ENCODE measurements at places on chromosomes 6 and 20. TPM values are rescaled to one million over a fixed set of nuclear protein-coding genes. Genes with fewer than 3 reads are reported as not detected.

DNA sequence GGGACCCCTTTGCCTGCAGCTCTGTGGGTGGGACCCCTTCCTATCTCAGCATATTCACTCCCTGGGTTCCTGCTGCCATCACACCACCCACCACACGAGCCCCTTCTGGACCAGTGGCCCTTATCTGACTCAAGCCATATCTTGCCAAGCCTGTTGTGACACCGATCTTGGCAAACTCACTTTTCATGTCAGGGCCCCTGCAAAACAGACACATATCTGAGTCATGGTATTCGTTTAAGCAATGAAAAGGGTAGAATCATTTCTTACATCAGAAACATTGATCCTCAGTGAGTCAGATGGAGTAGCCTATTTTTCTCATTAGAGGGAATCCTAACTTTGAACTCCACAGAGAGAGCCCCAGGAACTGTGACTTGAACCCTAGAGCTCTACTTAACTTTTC is 10.6 kb downstream of the RAET1E start:
- DNase-seq: no peak

DNA sequence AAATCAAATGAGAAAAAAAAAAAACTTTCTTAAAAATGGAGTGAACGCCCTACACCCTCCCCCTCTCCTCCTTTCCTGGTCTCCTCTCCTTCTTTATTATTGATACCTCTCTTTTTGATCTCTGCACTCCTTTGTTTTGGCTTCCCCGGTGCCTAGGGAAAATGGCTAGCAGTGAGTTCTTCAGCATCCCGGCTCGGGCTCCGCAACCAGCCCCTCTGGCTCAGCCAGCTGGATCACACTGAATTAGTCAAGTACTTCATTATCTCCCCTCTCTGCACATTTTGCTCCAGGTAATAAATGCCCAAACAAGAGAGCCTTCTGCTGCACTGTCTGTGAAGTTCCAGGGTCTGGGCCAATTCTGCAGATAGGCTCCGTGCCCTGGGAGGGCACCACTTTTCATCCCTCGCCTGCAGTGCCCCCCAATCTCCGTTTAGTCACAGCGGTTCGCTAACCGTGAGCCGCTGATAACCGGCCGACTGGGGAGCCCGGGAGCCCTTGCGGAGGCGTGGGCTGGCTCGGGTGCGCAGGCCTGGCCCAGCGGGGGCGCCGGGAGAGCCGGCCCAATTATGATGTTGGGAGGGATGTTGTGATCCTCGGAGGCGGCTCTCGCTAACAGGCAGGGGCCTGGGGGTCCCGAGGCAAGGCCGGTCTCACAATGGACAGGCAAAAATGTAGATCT is 301.9 kb downstream of the TFAP2A start:
- no peak for DNase-seq

DNA sequence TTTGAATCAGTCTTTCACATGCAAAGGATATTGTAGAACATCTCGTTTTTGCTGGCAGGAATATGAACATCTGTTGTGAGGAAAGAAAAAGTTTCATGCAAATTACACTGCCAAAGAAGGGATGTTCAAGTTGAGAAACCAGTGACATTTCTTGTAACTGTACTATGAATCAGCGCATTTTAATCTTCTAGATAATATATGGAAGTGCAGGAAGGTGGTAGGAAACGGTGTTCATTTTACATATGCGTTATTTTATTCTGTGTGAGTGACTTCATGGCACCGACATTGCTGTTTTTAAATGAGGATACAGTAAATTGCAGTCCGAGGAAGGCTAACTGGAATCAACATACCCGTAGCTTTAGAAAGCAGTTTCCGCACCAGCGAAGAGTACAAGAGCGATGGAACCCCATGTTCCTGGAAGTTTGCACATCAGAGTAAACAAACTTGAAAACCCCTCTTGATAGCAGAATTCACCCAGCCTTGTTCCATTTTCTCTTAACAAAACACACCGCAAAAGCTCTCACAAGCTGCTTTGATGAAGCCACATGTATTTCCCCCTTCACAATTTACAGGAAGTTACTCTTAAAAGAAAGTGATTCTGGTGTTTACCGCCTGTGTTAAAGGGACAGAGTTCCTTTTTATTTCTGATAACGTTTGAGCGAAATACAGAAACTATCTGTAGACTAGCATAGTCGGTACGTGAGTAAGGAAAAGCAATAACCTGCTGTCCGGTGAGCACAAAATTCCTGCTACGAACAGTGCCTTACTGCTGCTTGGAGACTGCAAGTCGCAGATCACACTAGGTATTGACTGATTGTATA is 11.5 kb downstream of the PRDM1 start:
- DNase-seq: peak; percentile 68

GRCh38 chr20:41998539-41999341 is 380.6 kb upstream of the CHD6 start:
- no peak for DNase-seq

DNA sequence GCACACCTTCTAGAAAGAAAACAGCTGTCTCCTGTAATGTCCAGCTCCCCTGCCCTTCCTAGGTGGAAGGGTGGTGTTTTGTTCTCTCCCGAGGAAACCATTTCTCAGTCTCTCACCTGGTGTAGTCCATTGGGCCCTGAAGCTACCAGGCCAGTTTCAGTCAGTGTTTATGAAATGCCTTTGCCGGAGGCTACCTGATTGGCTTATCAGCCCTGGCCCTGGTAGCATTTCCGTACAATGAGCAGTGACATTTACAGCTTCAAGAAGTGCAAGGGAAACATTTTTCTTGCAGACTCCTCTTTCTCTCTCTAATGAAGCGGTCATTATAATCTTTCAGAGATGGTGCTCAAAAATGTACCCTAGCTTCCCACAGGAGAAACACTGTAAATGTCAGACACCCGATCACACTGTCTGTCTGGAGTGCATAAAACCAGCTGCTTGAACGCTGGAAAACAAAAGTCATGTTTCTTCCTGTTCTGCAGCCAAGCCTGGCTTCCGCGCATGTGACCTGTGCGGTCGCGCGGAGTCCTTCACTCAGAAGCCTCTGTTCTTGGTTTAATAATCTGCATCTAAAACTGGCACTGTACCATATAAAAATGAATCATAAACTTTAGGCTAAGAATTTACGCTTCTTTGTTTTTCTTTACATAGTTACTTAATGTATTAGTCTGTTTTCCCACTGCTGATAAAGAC is 28.4 kb upstream of the SAYSD1 start:
- no peak for DNase-seq

GRCh38 chr6:28586962-28587745 is 61.5 kb downstream of the GPX5 start:
- peak; percentile 43 for DNase-seq

DNA sequence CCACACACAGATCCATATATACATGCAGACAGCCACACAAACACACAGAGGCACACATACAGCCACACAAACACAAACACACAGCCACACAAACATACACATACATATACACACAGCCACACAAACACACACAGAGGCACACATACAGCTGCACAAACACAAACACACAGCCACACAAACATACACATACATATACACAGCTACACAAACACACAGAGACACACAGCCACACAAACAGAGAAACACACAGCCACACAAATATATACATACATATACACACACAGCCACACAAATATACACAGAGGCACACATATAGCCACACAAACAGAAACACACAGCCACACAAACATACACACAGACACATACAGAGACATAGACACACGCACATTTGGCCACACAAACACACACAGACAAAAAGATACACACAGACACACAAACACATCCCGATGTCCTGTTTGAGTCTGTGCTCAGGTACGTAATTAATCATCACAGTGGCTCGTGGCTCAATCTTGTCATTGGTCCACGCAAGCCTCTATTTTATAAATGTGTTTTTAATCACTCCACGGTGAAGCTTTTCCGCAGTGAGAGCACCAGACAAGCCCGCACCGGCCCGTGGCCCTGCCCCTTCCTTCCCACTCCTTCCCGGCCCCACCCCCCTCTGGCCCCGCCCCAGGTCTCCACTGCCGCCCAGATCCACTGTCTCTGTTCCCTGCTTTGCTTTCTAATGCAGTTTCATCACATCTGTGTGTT is 135.3 kb downstream of the CDH4 start:
- no peak for DNase-seq

- no peak for DNase-seq
Measured at GRCh38 chr6:141848029-141848890, 284.5 kb upstream of the GJE1 start.

DNA sequence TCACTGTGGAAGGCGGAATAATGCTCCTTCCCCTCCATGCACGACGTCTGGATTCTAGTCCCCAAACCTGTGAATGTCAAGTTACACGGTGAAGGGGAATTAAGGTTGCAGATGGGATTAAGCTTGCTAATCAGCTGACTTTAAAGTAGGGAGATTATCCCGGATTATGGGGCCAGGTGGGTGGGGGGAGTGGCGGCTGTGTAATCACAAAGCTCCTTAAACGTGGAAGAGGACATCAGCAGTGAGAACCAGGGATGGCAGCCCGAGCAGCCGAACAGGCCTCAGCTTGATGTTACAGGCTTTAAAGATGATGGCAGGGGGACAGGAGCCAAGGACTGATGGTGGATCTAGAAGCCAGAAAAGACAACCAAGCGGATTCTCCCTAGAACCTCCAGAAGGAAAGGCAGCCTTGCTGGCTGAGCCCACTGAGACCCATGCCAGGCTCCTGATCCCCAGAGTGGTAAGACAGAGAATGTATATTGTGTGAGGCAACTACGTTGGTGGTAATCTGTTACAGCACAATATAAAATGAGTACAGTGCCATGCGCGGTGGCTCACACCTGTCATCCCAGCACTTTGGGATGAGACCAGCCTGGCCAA is 117.5 kb downstream of the SCML4 start:
- no peak for DNase-seq

DNA sequence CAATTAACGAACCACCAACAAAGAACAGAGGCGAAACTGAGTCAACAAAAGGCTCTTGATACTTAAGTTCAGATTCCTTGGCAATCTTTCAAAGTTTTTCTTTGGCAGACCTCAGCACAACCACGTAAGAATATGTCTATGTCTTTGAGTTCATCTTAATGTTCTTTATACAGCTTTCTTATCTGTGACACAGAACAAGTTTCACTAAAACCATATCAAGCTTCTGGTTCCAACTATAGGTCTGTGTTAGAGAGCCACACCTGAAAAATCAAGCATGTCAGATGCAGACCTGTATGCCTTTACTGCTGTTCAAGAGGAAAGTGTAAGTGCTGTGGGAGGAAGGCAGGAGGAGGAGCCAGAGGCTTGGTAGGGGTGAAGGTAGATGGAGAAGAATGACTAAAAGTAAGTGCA is 271.3 kb downstream of the KHDC1L start:
- no peak for DNase-seq

DNA sequence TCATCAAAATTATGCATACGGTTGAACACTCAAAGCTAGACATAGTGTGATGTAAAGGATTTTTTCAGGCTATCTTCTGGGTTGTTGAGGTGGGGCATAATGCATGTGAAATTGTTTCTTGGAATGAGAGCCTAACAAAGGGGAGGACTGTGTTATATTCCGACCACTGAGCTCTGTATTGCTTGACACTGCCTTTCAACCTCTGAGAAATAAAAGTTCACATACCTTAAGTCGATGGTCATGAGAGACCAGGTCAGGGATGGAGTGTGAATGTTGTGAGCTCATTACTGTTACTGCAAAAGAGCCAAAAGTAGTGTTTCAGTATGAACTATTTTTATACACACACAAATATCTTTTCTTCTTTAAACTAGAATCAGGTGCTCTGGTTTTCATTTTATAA is 5.0 kb downstream of the PFDN4 start:
- no peak for DNase-seq

GRCh38 chr6:164695896-164696295 is 613.5 kb downstream of the C6orf118 start:
- no peak for DNase-seq

DNA sequence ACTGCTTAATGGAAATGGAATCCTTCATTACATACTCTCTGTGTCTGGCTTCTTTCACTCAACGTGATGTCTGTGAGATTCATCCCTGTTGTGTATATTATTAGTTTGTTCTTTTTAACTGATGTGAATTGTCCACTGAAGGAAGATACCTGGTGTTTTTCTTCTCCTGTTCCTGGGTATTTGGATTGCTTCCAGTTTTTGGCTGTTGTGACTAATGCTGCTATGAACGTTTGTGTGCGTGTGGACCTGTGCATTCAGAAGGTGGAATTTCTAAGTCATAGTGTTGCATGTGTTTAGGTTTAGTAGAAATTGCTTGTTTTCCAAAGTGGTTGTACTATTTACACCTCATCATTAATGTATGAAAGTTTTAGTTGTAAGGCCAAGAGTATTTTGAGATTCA is 3.8 kb downstream of the TULP4 start:
- DNase-seq: no peak

DNA sequence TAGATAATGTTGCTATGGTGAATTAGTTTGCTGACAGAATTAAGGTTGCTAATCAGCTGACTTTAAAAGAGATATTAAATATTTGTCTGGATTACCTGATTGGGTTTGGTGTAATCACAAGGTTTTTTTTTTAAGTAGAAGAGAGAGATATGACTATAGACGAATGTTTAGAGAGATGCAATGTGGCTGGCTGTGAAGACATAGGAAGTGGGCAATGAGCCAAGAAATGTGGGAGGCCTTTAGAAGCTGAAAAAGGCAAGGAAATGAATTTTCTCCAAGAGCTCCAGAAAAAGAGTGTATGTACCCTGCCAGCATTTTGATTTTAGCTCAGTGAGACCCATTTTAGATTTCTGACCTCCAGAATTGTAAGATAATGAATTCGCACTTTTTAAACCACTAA is 598.3 kb downstream of the PKHD1 start:
- DNase-seq: no peak

DNA sequence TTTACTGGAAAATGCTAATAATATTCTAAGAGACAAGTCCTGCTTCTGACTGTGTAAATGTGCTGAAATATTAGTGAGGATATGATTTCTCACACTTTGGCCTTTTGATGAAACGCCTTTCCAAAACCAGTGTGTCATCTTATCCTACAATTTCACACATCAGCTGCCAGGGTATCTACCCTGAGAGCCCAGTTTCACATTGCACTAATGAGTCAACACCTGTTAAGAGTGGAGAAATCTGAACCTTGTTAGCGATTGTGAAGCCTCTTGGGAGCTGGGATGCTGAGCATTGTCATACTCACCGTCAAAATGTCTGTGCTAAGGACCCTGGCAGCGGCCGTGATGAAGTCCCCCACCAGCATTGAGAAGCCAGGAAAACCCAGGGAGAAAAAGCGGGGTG is 166.0 kb downstream of the RALGAPA2 start:
- no peak for DNase-seq

GRCh38 chr6:26271668-26272024 is 93.4 kb upstream of the BTN3A2 start:
- DNase-seq: no peak

- DNase-seq: no peak
Measured at GRCh38 chr20:1944345-1945091, 49.3 kb downstream of the SIRPA start.

- DNase-seq: peak; percentile 80
Measured at GRCh38 chr6:90393232-90393884, 96.7 kb upstream of the BACH2 start.

The SYCP2 gene
- polyA plus RNA-seq: 7.9 TPM

The PACSIN1 gene
- polyA plus RNA-seq: 1.2 TPM

The IPCEF1 gene
- polyA plus RNA-seq: 6.5 TPM

The SYCP2L gene
- 0.43 TPM for polyA plus RNA-seq

The SPDEF gene
- polyA plus RNA-seq: 0.55 TPM

The RBPJL gene
- polyA plus RNA-seq: 0.07 TPM

The KCNS1 gene
- polyA plus RNA-seq: 0.34 TPM

The CCN6 gene
- polyA plus RNA-seq: 0.18 TPM

The SLC17A2 gene
- polyA plus RNA-seq: 0.07 TPM

The CDSN gene
- polyA plus RNA-seq: 6.2 TPM

The PROKR2 gene
- polyA plus RNA-seq: not detected

The NPBWR2 gene
- 0.02 TPM for polyA plus RNA-seq

The FYN gene
- 93.9 TPM for polyA plus RNA-seq

The TSBP1 gene
- polyA plus RNA-seq: not detected

The CAGE1 gene
- polyA plus RNA-seq: 0.02 TPM

The UNC5CL gene
- polyA plus RNA-seq: 5.8 TPM

The ATP6V1G2 gene
- polyA plus RNA-seq: 2.5 TPM

The KCNK5 gene
- 2.6 TPM for polyA plus RNA-seq

The BPIFA3 gene
- 0.02 TPM for polyA plus RNA-seq

Measured in thymus (tissue), 14 donors.